ENCODE measurements at places on chromosomes 6 and 20.

DNA sequence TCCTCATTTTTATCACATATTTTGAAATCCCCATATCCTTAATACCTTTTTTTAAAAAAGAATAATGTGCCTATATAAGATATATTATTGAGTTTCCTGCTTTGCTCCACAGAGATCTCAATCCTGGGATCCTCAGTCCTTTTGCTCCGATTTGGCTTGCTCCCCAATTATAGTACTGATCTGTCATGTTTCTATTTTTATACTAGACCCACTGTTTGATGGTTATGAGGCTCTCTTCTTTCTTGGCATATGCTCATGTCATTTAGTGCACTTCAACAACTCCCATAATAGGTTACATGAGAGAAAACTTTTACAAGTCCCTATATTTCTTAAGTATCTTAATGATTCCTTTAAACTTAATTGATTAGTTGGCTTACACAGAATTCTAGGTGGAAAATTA, 958.5 kb upstream of the EPHA7 start:
- no peak for DNase-seq

- no peak for DNase-seq
Observed at GRCh38 chr6:3419624-3420272, 37.1 kb downstream of the SLC22A23 start.

- no peak for DNase-seq
Observed at GRCh38 chr6:105985816-105986632, 100.1 kb upstream of the PRDM1 start.

DNA sequence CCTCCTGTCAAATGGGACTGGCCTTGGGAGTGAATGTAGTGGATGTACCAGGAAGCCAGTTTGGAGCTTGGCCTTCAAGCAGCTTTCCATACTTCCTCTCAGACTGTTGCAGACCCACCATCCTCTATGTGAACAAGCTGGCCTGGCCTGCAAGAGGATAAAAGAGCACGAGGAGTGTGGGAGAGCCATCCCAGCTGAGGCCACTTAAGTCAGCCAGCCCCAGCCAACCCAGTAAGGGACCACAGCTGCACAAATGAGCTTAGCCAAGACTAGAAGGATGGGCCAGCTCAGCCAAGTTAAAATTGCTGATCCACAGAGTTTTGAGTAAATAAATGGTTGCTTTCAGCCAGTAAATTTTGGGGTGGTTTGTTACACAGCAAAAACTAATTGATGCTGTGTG, 156.9 kb upstream of the SOX4 start:
- no peak for DNase-seq

DNA sequence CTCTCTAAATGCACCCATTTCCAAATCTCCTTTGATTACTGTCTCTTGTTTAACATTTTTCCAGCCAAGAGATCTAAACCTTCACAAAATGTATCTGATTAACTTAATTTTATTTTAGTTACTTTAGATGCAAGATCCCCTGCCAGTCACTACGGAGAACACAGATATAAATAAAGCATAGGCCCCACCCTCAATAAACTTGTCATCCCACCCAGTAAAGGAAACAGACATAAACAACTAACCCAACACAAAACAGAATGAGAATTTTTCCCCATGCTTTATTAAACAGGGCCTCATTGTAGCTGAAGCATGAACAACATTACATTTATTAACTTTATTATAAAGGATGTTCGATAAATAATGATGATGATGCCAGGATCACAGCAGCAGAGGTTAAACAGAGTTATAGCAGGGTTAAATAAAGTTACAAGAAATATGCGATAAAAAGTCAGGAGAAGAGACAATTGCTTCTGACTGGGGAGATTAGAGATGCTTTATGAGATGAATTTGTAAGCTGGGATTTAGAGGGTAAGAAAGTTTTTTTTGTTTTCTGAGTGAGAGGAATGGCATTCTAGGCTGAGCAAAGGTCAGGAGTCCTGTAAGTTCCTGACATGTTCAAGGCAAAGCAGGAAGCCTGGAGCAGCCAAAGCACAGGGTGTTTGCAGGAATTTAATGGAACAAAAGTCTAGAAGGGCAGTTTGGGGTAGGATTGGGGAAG, 41.1 kb downstream of the TFAP2A start:
- no peak for DNase-seq

Measured in stimulated activated CD4-positive, alpha-beta T cell treated with anti-CD3 and anti-CD28 coated beads, Interleukin-12 subunit alpha, Interleukin-12 subunit beta, amount 100 ng/mL, for 24 hours (primary cell).